ENCODE measurements at places on chromosomes 7 and 10.

- no peak for DNase-seq
These were observed 43.2 kb downstream of the SH2D4B start for GRCh38 chr10:80580638-80581468.

- DNase-seq: no peak
These were observed 183.7 kb upstream of the FEZF1 start for GRCh38 chr7:122488241-122488640.

DNA sequence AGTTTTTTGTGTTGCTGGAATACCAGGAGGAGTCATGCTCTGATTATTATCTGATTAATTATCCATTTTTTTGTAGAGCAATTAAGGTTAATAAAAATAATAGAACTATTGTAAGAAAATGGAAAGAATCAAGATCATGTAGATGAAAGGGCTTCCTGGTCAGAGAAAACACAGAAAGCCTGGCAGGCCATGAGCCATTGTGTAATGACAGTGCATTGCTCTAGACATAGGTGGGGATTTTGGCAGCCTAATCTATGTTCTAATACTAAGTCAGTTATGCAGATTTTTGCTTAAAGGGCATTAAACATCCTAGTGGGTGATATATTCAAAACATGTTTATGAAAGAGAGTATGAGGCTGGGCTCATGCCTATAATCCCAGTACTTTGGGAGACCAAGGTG, 198.2 kb downstream of the PPP1R9A start:
- DNase-seq: no peak

- DNase-seq: no peak
These were observed 977 bp downstream of the CALU start for GRCh38 chr7:128739990-128740682.

DNA sequence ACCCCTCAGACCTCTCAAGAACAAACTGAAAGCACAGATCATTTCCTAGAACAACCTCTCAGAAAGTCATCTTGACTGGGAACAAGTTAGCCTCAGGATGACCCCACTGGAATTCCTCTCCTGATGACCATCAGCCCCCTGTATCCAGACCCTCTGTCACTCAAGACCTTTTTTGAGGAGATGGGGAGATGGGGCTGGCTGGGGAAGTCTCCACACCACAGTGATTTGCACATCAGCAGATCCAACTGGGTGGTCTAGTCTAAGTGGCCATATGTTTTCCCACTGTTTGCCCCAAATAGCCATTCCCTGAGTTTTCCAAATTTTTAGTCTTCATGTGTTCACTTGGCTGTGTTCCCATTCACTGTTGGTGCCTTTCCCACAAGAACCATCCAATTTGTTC, 452.4 kb upstream of the NPVF start:
- no peak for DNase-seq

GRCh38 chr7:1096156-1097119, 8.5 kb downstream of the GPER1 start:
- DNase-seq: no peak

DNA sequence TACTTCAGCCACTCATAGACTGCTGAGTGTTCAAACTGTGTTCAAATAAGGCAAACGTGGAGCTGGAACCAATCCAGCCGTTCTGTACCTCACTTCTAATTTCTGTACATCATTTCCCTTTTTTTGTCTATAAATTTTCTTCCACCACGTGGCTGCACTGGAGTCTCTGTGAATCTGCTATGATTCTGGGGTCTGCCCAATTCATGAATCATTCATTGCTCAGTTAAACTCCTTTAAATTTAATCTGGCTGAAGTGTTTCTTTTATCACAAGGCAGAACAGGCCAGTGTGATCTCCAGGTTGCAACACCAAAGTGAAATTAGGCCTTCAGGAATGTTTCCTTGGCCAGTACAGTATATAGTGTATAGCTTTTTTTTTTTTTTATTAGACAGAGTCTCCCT, 53.5 kb downstream of the DNAJC12 start:
- DNase-seq: no peak

- no peak for DNase-seq
These were observed 177.2 kb upstream of the DKK1 start for GRCh38 chr10:52136921-52137320.

DNA sequence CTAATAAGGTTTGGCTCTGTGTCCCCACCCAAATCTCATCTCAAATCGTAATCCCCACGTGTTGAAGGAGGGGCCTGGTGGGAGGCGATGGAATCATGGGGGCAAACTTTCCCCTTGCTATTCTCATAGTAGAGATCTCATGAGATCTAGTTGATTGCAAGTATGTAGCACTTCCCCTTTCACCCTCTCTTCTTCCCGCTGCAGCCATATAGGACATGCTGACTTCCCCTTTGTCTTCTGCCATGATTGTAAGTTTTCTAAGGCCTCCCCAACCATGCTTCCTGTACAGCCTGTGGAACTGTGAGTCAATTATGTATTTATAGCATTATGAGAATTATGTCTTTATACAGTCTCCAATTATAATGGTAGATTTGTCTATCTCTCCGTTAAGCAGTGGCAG, 594.5 kb downstream of the ACTR3B start:
- DNase-seq: no peak

GRCh38 chr7:73366127-73366526, 38.2 kb downstream of the FKBP6 start:
- no peak for DNase-seq

DNA sequence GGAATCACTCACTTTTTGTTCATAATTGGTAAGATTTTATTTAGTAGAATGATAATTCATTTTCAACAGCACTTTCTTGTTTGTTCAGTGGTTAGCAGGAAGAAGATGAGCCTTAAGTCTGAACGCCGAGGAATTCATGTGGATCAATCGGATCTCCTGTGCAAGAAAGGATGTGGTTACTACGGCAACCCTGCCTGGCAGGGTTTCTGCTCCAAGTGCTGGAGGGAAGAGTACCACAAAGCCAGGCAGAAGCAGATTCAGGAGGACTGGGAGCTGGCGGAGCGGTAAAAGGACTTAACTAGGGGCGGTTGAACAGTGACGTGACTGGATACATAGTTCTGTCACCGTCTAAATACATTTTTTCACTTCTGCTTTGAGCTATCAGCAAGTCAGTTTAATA, 31.3 kb downstream of the RABGEF1 start:
- DNase-seq: no peak

DNA sequence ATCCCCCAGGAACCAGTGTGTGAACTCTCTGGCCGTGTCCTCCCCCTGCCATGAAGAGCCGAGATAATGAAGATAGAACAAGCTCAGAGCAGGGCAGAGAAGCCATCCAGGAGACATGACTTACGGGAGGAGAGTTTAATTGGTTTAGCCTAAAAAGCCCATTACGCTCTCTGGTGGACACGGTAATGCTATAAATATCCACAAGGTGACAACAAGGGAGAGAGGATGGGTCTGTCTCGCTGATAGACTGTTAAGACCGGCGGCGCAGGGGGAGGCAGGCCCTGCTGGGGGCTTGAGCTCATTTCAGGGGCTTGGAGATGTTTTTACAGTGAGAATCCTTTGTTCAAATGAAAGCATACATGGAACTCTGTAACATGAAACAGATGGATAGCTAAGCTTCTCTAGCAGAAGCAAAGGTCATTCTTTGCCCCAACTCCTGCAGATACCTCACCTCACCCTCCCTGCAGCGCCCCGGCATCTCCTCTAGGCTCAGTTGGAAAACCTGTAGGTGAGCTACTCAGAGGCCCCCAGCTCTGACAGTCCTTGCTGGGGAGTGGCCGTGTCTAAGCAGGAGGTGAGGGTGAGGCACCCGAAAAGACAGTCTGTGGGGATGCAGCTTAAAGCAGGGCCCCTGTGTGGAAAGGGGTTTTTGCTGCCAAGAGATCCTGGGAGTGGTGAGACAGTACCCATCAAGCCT, 40.8 kb upstream of the LOXL4 start:
- no peak for DNase-seq

DNA sequence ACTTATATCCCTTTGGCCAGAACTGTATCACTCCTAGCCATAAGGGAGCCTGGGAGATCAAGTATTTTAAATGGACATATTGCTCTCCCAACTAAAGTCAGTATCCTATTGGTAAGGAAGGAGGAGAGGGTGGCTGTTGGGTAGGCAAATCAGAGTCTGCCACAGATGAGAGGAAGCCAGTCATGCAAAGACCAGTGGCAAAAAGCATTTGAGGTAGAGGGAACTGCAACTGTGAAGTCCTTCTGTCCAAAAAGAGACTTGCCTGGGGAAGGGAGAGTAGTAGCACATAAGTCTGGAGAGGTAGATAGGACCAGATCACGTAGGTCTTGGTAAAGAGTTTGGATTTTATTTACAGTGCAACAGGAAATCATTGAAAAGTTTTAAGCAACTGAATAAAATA, 8.8 kb upstream of the CCNJ start:
- DNase-seq: no peak

- DNase-seq: no peak
These were observed 61.9 kb downstream of the MRC1 start for GRCh38 chr10:17871036-17871435.
